ENCODE measurements at places on chromosomes 5 and 9.

DNA sequence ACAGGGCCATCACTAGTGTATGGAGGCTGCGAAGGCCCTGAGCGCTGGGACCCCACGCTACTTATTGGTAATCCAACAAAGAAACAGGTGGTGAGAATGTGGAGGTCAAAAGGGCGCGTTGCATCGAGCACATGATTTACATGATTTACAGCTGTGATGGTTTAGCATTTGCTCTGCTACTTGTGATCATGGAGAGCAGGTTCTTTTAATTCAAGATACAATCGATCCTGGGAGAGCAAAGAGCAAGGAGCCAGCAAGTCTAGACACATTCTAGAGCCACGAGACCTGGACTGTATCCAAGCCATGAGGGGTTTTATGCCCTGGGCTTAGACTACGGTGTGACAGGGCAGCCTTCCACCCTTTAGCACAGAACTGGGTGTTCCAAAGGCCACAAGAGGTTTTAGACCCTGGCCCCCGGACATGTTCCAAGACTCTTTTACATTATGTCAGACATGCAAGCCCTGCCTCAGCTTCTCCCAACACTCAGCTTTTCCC is 47.0 kb upstream of the CLK4 start:
- DNase-seq: no peak

GRCh38 chr5:33487236-33487635 is 46.5 kb downstream of the TARS1 start:
- no peak for DNase-seq

- peak; percentile 43 for DNase-seq
Observed at GRCh38 chr5:14353726-14354474, 210.8 kb downstream of the TRIO start.

DNA sequence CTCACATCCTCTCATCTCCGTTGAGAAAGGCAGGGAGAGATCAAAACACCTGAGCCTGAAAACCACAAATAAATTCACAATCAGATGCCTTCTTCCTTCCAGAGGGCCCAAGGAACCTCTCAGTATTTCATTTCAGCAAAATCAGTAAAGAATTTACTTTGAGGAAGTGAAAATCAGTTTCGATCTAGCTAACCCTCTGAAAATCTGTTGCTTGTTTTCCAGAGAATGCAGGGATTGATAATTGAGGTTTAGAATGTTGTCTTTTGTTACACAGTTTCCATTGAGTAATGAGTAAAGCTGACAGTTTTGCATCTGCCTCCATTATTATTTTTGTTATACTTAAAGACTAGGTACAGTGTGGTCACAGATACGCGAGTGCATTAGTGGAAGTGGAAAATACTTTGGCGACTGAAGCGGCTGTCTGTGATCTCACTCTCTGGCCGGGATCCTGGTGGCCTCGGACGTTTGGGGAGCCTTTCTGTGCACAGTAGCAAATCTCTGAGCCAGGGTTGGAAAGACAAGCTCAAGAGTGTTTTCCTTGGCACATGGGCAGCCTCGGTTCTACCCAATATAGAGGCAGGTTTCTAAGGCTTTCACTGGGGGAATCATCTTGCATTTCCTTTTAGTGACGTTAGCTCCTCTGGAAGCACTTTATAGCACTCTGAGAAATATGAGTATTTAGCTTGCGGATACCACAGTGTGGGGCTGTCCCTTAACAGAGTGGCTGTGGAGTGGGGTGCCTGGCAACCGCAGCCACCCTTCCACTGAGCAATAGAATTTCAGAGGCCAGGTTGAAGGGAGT is 32.2 kb upstream of the ANGPTL2 start:
- peak; percentile 79 for DNase-seq

DNA sequence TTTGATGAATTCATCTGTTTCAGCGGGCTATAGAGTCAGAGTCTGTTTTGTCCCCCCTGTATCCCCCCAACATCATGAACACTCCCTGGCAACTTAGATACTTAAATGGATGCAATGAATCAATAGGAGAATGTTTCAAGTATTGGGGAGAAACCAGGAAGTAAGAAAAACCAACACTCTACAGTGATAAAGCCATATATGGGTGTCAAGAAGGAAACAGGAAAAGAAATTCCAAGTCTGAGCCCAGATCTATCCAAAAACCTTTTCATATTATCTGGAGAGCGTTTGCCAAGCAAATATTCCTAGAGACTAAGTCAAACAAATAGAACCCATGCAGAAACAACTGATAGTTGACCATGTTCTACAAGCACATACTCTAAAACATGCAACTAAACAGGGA is 2.3 kb upstream of the GNAQ start:
- DNase-seq: no peak

DNA sequence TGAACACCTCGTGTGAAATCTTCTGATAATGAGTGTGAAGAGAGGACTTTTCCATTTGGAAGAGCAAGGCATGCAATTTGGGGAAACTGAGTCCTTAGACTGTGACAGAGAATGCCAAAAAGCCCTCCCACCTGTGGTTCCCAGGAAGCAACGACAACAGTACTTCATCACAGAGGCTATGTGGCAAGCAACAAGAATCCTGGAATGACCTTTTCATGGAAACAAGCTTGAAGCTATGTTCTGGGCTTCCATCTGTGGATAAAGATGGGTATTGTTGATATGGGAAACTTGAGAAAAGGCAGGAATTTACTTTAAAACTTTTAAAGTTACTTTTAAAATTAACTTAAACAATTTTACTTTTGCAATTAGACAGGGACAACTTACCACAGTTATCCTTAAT is 131.2 kb upstream of the ANKH start:
- DNase-seq: no peak

- DNase-seq: peak; percentile 88
Observed at GRCh38 chr9:694403-695154, 146.9 kb upstream of the DMRT1 start.

GRCh38 chr9:105359892-105360291 is 87.9 kb upstream of the FSD1L start:
- peak; percentile 11 for DNase-seq

GRCh38 chr9:38670542-38671371 is 49.2 kb downstream of the FAM240B start:
- DNase-seq: no peak

DNA sequence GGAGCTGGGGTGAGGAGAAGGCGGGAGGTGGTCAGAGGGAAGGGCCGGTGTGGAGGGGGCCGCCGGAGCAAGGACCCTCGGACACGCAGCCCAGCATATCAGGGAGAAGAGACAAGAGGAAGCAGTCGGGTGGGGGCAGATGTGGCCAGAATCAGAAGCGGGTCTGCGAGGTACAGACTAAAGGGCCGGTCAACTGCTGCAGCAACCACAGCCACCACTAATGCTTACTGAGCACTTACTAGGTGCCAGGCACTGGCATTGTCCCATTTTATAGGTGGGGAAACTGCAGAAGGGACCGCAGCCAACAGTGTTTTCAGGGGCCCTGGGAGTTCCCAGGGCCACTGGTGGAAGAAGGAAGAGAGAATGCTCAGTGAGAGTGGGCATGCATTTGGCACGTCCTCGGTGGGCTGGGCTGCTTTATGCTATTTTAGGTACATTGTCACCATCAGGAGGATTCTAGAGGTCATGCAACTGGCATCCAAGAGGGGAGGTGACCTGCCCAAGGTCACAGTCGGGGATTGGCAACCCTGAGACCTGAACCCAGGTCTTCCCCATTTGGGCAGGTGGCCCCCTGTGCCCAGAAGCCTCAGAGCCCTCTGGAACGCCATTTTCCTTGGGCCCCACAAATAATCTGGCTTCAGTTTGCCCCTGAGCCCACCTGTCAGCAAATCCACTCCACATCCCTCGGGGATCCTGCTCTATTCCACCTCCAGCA is 53.4 kb downstream of the DUSP1 start:
- no peak for DNase-seq

GRCh38 chr5:34687269-34688011 is 31.3 kb downstream of the RAI14 start:
- DNase-seq: peak; percentile 80

- no peak for DNase-seq
Observed at GRCh38 chr9:134965411-134965810, 47.7 kb upstream of the FCN1 start.

GRCh38 chr9:94586814-94587213 is 6.8 kb downstream of the FBP2 start:
- DNase-seq: peak; percentile 30

- no peak for DNase-seq
Observed at GRCh38 chr9:95311961-95312360, 5.5 kb downstream of the FANCC start.

- DNase-seq: peak; percentile 51
Observed at GRCh38 chr9:121956808-121957207, 136.3 kb downstream of the TTLL11 start.

GRCh38 chr9:16671591-16672137 is 198.8 kb downstream of the BNC2 start:
- DNase-seq: peak; percentile 66

DNA sequence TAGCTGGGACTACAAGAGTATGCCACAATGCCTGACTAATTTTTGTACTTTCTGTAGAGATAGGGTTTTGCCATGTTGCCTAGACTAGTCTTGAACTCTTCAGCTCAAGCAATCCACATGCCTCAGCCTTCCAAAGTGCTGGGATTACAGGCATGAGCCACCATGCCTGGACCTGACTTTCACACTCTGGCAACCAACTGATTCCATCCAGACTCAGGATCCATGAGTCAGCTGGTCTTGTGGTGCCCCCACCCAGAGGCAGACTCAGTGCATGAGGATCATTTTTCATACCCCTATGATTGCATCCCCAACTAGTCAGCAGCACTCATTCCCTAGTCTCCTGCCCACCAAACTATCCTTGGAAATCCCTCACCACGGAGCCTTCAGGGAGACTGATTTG is 375.9 kb downstream of the ANXA1 start:
- DNase-seq: no peak

DNA sequence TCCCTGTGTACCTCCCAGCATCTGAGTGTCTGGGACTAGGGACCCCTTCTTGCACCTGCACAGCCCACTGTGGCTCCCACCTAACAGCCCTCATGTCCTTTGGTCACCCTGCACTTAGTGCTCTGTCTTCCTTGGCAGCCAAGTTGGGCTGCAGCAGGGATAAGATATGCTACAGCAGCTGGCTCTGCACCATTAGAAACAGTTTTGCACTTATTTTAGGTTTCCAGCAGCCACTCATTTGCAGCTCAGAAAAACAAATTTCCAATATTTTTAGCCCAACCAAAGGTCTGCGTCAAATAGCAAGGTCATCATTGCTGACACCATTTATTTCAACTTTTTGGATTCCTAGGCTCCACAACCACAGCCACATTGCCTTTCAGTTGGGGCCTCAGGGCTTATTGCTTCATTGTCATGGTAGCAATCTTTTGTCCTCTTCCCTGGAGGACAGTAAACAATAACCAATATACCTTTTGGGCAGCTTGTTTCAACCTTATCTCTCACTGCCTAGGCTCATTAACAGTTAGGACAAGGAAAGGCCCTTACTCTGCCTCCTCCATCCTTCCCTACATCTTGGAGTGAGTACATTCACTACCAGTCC is 263.9 kb downstream of the COX7C start:
- DNase-seq: no peak

GRCh38 chr5:83323557-83324180 is 147.9 kb upstream of the VCAN start:
- no peak for DNase-seq

DNA sequence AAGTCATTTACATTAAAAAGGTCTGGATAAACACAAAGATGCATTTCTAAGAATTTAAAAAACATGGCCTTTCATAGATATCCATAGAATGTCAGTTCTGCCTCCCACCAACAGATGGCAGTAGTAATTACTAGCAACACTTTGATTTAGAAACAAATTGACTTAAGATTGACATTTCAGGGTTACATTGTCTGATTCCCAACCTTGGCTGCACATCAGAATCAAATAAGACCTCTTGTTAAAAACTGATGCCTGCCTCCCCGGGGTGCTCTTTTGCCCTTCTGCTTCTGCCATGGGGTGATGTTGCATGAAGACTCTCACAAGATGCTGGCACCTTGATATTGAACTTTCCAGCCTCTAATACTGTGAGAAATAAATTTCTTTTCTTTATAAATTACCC is 146.2 kb upstream of the GPR151 start:
- DNase-seq: no peak

GRCh38 chr9:126822278-126822677 is 17.4 kb downstream of the ZBTB43 start:
- no peak for DNase-seq

- DNase-seq: peak; percentile 97
Observed at GRCh38 chr9:134592018-134592818, 49.4 kb upstream of the COL5A1 start.

- DNase-seq: no peak
Observed at GRCh38 chr9:19431361-19432171, 22.8 kb downstream of the ACER2 start.

- no peak for DNase-seq
Observed at GRCh38 chr5:179986328-179986727, 78.6 kb upstream of the TBC1D9B start.

DNA sequence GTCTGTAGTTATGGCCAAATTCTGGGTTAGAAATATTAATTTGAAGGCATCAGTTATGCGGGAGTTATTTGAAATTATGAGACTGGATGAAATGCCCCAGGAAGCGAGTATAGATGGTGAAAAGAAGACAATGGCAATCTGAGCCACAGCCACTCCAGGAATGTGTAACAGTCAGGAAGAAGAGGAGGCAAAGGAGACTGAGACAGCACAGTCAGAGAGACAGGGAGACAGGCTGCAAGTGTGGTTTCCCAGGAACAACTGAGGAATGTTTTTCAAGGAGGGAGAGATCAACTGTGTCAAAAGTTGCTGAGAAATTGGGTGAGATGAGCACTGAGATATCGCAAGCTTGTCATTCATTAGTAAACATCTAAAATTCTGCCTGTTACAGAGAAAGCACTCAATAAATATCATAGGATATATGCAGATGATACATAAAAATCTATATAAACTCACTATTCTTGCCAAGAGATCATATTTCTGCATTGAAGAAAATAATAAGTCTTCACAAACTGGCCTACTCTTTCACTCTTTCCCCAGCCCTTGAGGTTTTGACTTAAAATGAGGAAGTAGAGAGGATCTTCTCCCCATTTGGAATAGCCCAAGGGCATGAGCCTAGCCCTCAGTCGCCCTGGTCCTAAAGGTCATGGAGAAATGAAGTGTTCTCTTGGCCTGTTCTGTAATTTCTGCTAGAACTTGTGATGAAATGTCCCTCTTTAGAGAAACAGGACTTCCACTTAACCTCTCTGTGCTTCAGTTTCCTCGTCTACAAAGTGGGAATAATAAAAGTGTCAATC is 48.5 kb upstream of the RLN1 start:
- DNase-seq: peak; percentile 62

- DNase-seq: no peak
Observed at GRCh38 chr5:77396017-77396416, 96.1 kb downstream of the WDR41 start.

- DNase-seq: no peak
Observed at GRCh38 chr5:62299101-62299500, 6.9 kb upstream of the KIF2A start.

- peak; percentile 45 for DNase-seq
Observed at GRCh38 chr9:13020146-13021040, 245.6 kb downstream of the LURAP1L start.

- DNase-seq: peak; percentile 8
Observed at GRCh38 chr5:41517909-41518308, 7.5 kb upstream of the PLCXD3 start.

Data from fibroblast of skin of scalp (primary cell).